ENCODE measurements at places on chromosomes 3 and 15.

- no peaks in the 10 kb centered on the region for H3K36me3 ChIP-seq
- H3K4me1 ChIP-seq: peaks cover 5% of the 10 kb centered on the region
- H3K27me3 ChIP-seq: no peaks in the 10 kb centered on the region
- no peak for DNase-seq
Observed at GRCh38 chr15:22956257-22956977, 23.8 kb downstream of the CYFIP1 start.

DNA sequence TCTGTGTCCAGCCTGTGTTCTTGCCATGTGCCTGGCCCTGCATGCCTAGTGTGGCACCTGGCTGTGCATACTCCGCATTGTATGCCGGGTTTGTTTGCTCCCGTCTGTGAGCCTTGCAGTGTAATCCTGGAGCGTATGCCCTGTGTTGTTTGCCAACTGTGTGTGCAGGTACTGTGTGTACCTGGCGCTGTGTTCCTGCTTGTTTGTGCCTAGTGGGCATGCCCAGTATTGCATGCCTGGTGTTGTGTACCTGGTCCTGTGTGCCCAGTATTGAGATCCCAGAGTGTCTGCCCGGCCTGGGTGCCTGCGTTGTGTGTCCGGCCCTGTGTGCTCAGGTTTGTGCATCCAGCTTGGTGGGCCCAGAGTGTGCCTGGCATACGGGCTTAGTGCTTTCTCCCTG lies 54.5 kb upstream of the CHRNA7 start:
- no peaks in the 10 kb centered on the region for H3K36me3 ChIP-seq
- H3K27me3 ChIP-seq: 0 out of 2 replicates have a peak, but pooled peaks cover 3% of the 10 kb centered on the region
- H3K4me3 ChIP-seq: no peak overlapping the region
- H3K27ac ChIP-seq: no peak overlapping the region
- DNase-seq: no peak

- no peak overlapping the region for H3K27ac ChIP-seq
- peaks cover 9% of the 10 kb centered on the region for H3K4me1 ChIP-seq
- H3K36me3 ChIP-seq: no peaks in the 10 kb centered on the region
- no peak for DNase-seq
- H3K27me3 ChIP-seq: no peaks in the 10 kb centered on the region
Observed at GRCh38 chr3:72134989-72135451, 350.1 kb upstream of the PROK2 start.

DNA sequence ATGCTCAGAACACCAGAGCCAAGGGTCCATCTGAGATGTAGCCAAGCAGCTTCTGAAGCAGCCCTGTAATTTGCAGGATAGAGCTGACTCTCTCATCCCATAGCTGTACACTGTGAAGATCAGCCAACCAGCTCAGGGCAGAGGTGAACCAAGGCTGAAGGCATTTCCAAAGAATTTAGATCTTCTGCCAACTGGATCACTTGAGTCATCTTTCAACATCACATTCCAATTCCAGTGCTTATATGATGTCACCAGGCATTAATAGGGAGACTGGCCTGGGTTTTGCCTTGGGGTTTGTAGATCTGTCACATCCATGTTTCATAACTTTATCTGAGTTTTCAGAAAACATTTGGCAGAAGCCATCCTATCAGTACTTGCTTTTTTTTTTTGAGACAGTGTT lies 98.2 kb downstream of the NR2F2 start:
- H3K36me3 ChIP-seq: no peaks in the 10 kb centered on the region
- no peak overlapping the region for H3K4me3 ChIP-seq
- peaks cover 4% of the 10 kb centered on the region for H3K4me1 ChIP-seq
- no peak for DNase-seq

DNA sequence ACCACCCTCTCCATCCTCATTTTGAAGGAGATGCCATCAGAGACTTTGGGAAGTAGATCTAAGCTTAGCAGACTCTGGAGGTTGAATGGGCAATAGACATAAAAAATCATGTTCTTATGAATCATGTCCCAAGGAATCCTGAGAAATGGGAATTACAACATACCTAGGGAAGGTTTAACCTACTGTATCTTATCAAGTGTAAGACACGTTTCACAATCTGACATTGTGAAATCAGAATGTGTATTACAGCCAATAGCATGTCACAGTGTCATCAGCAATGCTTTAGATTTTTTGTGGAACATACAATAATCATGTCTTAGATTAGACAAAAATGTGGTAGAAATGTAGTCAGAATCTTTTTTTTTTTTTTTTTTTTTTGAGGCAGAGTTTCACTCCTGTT lies 332.4 kb upstream of the TLE3 start:
- peaks cover 9% of the 10 kb centered on the region for H3K27me3 ChIP-seq
- no peak overlapping the region for H3K4me3 ChIP-seq

DNA sequence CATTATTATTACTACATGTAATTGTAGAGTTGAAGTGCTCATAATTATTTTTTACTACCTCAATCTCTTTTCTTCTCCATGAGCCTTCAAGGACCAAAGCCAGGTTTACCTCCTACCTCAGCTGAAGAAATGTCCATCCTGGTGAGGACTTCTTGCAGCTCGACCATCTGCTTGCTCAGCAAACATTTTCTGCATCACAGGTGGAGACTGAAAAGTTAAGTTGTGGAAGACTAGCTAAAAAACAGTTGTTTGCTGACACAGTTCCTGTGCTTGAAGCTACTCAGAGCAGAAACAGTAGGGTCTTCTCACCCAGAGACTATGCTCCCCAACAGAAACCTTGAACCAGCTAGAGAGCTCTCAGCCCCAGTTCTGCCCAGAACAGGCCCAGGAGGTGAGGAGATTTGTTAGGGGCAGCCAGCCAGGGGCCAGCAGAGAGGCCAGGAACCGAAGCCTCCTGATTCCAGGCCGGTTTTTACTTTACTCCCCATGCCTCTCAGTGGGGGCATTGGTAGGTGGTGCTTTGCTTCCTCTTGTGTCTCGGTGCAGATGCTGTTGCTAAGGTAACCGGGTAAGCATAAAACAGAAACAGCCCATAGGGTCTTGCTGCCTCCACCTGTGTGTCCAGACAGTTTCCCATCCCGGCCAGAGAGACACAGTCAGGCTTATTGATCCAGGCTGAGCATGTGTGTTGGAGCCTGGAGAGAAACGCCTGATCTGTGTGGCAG lies 54.9 kb downstream of the CCNL1 start:
- peaks cover 22% of the 10 kb centered on the region for H3K4me1 ChIP-seq
- H3K36me3 ChIP-seq: no peaks in the 10 kb centered on the region
- DNase-seq: no peak
- no peaks in the 10 kb centered on the region for H3K27me3 ChIP-seq
- no peak overlapping the region for H3K4me3 ChIP-seq

GRCh38 chr15:84669726-84670125 lies 11.7 kb upstream of the NMB start:
- DNase-seq: no peak
- H3K36me3 ChIP-seq: peaks cover 66% of the 10 kb centered on the region
- H3K27ac ChIP-seq: no peak overlapping the region
- H3K4me3 ChIP-seq: no peak overlapping the region
- 0 out of 2 replicates have a peak, but pooled peaks cover 9% of the 10 kb centered on the region for H3K4me1 ChIP-seq

DNA sequence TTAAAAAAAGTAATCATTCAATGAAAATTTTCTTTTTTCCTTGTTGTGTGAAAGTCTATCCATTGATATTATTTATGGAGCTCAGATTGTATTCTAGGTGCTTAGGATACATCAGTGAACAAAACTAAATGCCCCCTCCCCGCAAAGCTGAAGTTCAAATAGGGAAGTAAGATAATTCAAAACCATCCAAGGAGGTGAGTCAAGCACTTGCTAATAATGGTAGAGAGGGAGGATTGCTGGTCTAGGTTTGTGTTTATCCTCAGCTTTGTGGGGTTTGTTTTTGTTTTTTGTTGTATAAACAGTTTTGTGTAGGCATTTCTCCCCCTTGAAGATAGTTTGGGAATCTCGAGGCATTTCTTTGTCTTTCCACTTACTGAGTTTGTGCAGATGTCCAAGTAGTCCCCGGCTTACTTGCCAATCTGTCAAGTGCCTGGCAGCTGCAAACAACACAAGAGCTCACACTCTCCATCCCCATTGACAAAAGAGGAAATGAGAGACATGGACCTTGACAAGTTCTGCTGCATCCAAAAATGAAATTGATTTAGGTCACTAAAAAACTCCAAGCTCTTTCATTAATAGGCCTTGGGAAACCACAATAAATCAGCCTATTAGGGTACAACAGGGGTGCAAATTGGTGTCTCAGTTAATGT lies 575.8 kb upstream of the TBL1XR1 start:
- H3K27ac ChIP-seq: no peak overlapping the region
- H3K4me3 ChIP-seq: no peak overlapping the region
- H3K4me1 ChIP-seq: peaks cover 47% of the 10 kb centered on the region
- no peak for DNase-seq
- no peaks in the 10 kb centered on the region for H3K36me3 ChIP-seq
- H3K27me3 ChIP-seq: no peaks in the 10 kb centered on the region

All from SJSA1 (cell line).